ENCODE measurements at places on chromosomes 5 and 9. TPM values are rescaled to one million over a fixed set of nuclear protein-coding genes. Genes with fewer than 3 reads are reported as not detected.

DNA sequence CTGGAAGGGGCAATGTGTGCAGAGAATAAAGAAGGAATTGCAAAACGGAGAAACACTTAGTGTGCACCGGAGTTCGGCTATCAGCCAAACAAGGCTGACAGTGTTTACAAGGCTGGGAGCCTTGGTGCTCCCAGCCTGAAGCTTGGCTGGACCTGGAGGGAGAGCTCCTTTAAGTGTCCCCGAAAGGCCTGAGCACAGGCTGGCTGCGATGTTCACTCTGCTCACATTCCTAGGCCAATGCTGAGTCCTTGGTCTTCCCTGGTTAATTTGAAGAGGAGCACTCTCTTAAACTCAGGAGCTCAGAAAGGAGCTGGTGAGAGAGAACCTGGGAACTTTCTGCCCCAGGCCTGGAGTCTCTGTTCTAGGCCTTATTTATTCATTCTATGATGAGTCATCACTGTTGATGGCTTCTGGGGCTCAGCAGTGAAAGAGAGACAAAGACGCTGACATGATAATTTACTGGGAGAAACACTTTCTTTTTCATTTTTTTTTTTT lies 88.6 kb upstream of the MYO10 start:
- no peak for DNase-seq

GRCh38 chr5:140282266-140282665 lies 20.6 kb downstream of the PFDN1 start:
- no peak for DNase-seq

DNA sequence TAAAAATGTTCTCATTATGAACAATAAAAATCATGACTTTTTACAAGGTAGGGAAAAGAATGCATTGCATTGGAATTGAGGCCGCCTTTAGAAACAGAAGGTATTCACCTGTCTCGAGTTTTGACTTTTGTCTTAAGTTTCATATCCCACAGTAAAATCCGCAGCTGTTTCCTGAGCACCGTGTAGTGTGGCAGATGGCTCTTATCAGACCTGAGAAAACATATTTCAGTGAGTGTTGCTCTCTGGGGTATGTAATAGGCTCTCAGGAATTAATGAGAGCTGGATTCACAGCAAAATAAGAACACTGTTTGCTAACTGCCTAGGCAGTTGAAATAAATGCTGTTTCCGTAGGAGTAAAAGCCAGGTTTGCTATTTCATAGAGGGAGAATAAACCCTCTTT lies 221.4 kb downstream of the CFAP90 start:
- no peak for DNase-seq

GRCh38 chr5:141914199-141914743 lies 9.4 kb upstream of the DELE1 start:
- DNase-seq, result peak; percentile 78

- DNase-seq, result no peak
These were observed 1.5 kb upstream of the PTPRD start for GRCh38 chr9:10614196-10614800.

DNA sequence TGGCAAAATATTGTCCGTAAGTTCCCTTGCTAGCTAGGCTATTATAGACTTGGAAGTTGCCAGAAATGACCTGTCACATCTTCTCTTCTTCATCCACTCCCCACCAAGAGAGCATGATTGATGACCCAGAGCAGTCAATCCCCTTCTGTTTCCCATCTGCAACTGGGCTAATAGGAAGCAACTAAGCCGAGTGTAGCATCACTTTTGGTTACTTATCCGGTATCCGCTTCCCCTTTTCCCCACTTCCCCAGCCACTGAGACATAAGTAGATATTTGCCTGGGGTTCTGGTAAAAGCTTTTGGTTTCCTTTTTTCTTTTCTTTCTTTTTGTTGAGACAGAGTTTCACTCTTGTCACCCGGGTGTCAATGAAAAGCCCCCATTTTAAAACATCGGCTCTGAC lies 29.4 kb upstream of the LIFR start:
- no peak for DNase-seq

DNA sequence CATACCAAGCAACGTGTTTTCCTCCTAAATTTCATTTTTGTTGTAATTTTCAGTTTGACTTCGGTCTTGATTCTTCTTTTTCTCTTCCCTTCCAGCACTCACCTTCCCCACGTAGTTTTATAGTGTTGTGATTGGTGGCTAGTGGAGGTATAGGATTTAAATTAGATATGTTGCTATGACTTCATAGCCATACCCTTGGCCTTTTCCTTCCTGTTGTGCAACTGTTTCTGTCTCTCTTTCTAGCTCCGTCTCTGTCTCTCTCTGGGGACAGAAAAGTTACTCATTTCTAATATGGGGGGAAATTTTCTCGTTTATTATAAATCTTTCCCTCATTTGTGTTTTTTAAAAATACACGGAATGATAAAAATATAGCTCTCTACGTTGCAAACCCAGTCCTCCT lies 20.6 kb upstream of the C5orf24 start:
- DNase-seq, result no peak

DNA sequence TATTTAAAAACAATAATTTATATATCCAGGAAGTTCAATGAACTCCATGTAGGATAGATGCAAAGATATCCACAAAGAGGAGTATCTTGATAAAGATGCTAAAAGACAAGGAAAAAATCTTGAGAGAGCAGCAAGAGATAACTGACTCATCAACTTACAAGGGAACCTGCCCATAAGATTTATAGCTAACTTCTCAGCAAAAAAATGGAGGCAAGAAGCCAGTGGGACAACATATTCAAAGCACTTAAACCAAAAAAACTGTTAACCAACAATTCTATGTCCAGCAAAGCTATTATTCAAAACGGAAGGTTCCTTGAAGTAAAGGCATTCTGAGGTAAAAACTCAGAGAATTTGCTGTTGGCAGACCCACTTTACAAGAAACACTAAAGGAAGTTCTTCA lies 20.3 kb downstream of the RABGAP1 start:
- DNase-seq, result no peak

- DNase-seq, result no peak
These were observed 45.8 kb downstream of the KIAA1958 start for GRCh38 chr9:112532427-112532826.

DNA sequence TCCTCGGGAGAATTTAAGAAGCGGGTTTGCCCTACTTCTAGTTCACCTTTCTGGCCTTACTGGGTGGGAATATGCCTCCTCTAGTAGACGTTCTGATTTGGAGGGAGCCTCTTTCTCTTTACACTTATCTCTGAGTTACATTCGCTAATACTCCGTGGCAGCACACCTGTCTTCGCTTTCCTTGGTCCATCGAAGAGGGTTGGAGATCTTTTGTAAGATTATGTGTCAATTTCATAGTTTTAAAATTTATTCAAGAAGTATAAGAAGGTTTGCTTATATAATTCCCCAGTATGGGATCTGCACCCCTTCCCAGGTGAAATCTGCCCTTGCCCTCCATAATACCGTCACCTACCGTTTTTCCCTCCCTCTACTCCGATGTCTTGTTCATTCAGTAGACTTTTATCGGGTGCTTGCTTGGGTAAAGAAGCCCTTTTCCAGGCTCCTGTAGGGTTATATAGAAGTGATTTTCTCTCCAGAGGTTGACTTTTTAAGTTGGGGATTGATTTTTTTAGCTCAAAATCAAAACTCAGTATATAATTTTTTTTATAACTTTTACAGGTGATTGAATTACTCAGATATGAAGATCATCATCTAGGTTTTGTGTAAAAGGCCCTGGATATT lies 1.1 kb downstream of the GPBP1 start:
- DNase-seq, result no peak

DNA sequence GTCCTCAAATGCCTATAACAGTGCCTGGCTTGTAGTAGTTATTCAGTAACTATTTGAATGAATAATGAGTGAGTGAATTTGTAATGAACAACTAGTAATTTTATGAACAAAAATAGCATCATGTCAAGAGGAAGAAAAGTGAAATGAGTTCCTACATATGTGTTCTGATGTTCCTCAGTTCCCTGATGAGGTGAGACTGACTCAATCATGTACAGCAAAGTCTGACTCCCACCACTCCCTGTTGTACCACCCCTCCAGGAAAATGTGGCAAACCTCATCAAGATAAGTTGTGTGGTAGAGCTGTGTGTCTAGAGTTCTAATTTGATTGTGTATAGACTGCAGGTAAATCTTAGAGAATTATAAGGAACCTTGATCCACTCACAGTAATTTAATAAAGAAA lies 201.6 kb downstream of the GOLPH3 start:
- DNase-seq, result no peak

DNA sequence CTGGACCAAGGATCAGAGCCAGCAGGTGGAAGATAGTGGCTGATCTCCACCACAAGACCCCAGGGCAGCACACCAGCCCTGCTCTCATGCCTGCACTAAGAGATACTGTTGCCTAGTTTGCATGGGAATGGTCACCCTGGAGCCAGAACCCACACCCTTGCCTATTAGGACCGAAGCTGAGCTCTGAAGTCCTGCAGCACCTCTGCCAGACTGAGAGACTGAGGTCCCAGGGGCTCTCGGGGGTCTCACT lies 11.3 kb downstream of the ACSL6 start:
- DNase-seq, result no peak

DNA sequence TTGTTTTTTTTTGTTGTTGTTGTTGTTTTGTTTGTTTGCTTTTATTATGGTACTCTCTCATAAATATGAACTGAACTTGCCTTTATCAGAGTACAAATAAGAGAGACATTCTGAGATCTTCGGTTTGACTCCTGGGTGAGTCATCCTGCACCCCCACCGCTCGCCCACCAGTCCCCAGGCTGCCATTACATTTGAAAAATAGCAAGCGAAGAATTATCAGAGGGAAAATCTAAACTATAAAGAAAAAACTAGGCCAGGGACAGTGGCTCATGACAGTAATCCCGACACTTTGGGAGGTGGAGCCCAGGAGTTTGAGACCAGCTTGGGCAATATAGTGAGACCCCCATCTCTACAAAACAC lies 122.1 kb upstream of the MAP3K1 start:
- no peak for DNase-seq

- DNase-seq, result no peak
These were observed 753.2 kb upstream of the DMAC1 start for GRCh38 chr9:8552732-8553131.

- DNase-seq, result no peak
These were observed 113.6 kb downstream of the ACTL7B start for GRCh38 chr9:108742191-108742590.

GRCh38 chr9:130139251-130139650 lies 33.0 kb upstream of the NCS1 start:
- no peak for DNase-seq

DNA sequence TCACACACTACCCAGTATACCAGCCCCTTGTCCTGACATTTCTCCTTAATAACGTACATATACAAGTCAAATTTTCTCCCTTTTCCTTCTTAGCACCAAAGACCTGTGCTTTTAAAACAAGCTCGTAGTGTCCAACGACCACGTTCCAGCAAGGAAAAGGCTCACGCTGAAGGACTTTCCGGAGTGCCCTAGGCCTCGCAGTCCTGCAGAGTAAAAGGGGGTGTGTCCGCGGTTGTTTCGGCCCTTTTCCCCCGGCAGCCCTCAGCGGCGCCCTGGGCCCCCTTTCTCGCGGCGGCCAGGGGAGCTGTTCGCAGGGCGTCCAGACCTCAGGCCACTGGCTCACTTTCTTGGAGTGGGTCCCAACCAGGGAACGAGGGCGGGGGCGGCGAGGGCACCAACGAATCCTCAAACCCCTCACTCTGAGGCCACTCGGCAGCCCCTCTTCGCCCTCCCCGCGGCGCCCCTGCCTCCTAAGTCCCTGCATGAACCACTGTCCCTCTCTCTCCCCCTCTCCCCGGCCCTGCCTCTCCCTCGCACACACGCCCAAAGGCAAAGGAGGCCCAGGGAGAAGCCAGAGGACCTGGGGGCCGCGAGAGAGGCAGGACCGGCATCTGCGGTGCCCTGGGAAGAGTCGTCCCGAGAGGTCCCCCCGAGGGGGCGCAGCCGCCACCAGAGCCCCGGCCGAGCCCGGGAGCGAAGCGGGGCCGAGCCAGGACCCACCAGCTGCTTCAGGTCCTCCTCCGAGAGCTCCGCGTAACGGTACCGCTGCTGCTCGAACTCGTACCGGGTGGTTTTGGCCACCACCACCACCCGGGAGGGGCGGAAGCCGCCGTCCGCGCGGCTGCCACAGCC lies 720 bp downstream of the NADK2 start:
- peak; percentile 73 for DNase-seq

DNA sequence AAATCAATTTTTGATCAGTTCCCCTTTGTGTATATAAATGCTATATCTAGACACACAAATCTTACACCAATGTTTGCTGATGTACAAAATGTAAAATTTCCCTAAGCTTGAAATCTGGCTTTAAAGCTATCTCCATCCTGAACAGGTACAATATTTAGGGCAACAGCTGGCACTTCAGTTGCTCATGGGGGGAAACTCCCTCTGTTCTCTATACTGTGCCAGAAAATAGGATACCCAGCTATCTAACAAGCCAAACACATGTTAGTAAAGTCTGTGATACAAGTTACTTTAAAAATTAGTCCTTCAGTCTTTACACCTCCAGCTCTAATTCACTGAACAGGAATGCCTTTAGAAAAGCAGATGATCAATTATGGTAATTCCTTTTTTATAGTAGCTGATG lies 191.8 kb downstream of the SLF1 start:
- no peak for DNase-seq

The PCDHA4 gene
- total RNA-seq, result 0.78 TPM

The C9orf153 gene
- total RNA-seq, result 1.4 TPM

The PCDHB4 gene
- 9.1 TPM for total RNA-seq

The NRG2 gene
- total RNA-seq, result 0.81 TPM

The TAF1L gene
- total RNA-seq, result not detected

The NFIB gene
- 160 TPM for total RNA-seq

The GFI1B gene
- not detected for total RNA-seq

The PCDHGA7 gene
- total RNA-seq, result 6.4 TPM

The ANKRD34B gene
- total RNA-seq, result not detected

The SRP19 gene
- 33.4 TPM for total RNA-seq

The EIF4EBP3 gene
- 5.4 TPM for total RNA-seq

The LCP2 gene
- 58.8 TPM for total RNA-seq

The PCDHA1 gene
- not detected for total RNA-seq

The NAIP gene
- 33.7 TPM for total RNA-seq

The NNT gene
- total RNA-seq, result 69.4 TPM

The ZDHHC11B gene
- total RNA-seq, result 5.9 TPM

The NSG2 gene
- total RNA-seq, result not detected

The DMRT1 gene
- total RNA-seq, result not detected

Data from aorta (tissue), 5 donors.